Glutamatergic neuron (in vitro differentiated cells): ENCODE measurements at places on chromosomes 3 and 15. TPM values are rescaled to one million over a fixed set of nuclear protein-coding genes. Genes with fewer than 3 reads are reported as not detected.

The CCR8 gene
- total RNA-seq, result not detected

The HIGD1A gene
- 67.6 TPM for total RNA-seq

The SERPINI2 gene
- not detected for total RNA-seq

GRCh38 chr3:29486096-29486495, 205.2 kb downstream of the RBMS3 start:
- no peak for DNase-seq

DNA sequence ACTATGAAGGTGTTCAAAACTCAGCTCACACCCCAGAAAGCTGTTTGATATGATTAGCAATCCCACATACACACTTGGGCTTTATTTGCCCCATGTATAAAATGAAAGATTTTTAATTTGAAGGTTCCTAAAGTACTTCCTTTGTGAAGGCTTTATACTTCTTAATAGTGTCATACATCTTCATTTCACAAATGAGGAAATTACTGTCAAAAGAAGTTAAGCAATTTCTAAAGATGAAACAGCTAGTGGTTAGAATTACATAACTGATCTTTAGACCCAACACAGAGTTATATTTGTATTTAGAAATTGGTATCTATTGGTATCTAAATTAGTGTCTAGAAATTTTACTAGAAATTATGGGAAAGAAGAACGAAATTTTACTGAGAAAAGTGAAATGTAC, 7.1 kb downstream of the CD200R1 start:
- no peak for DNase-seq

DNA sequence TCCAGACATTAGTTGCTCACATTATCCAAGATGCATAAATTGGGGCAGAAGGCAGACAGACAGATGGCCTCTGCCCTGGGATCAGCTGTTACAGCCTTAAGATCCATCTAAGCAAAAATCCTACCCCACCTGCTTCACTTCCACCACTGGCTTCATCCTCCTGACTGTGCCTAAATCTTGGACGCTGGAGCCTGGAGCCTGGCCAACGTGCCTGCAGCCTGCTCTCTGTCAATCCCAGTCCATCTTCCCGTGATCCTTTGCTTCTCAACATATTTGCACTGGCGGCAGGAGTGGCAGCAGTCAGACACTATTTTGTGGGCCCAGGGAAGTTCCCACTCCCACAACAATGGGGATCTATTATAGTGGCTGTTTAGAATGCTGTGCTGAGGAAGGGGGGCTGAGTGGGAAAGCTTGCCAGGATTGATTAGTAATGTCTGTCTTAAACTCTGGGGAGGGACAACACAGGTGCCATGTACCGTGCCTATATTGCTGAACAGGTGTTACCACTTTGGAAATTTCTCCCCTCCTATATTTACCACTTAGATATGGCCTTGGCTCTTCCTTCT, 121.2 kb downstream of the MEGF11 start:
- DNase-seq, result no peak

GRCh38 chr15:98850961-98851572, 156.5 kb downstream of the PGPEP1L start:
- DNase-seq, result peak; percentile 84

- no peak for DNase-seq
Observed at GRCh38 chr15:58074452-58074851, 8.9 kb upstream of the ALDH1A2 start.

GRCh38 chr3:12999147-13000140, 73.8 kb downstream of the IQSEC1 start:
- no peak for DNase-seq

DNA sequence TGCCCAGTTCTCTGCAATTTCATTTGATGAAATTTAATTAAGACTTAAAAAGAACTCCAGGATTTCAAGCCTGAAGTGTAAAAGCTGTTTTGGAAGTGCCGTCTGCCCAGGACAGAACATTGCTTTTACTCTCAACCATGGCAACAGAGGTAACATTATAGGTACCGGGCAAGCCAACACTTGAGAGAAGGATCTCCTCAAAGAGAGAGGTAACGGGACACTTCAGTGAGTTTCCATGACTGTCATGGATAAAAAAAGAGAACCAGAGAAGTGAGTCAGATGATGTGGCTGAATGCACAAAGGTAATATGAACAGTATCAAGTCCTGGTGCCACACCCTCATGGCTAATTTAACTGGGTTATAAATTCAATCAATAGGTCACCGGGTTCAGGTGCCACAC, 130.2 kb upstream of the LMOD3 start:
- DNase-seq, result no peak
